ENCODE measurements at places on chromosomes 11 and 22.

DNA sequence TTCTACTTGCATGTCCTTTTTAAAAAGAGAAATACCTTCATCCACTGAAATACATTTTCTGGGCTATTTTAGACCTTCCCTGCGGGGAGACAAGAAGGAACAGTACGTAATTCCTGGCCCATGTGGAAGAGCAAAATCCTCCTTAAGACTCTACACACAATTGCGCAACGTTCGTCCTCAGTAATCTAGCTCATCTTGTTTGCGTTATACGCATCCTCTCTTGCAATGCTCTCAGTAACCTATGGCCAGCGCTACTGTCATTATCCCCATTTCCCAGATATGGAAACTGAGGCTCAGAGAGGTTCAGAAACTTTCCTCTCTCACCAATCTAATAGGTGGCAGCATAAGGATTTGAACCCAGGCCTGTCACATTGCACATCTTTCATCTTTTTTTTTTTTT is 54.6 kb downstream of the RPUSD4 start:
- no peak for DNase-seq

GRCh38 chr11:17224727-17225126 is 16.9 kb upstream of the PIK3C2A start:
- DNase-seq: no peak

DNA sequence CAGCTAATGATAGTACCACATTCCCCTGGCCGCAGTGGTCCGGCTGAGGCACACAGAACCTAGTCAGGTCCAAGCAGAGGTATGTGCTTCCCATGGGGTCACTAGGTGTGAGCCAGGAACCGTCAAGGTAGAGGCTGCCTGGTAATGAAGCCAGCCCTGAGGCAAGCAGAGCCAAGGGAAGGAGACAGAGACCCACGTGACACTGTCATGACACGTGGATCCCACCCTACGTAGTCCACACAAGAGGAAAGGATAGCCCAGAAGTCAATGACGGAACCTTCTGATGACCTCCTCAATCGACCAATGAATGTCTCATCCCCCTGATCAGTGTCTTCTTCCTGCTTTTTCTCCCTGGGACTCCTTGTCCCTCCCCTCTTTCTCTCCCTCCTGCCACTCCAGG is 19.0 kb downstream of the A4GALT start:
- no peak for DNase-seq

GRCh38 chr22:49550141-49550430 is 277.6 kb downstream of the BRD1 start:
- no peak for DNase-seq

GRCh38 chr22:26756675-26757293 is 99.4 kb downstream of the MIAT start:
- peak; percentile 62 for DNase-seq

DNA sequence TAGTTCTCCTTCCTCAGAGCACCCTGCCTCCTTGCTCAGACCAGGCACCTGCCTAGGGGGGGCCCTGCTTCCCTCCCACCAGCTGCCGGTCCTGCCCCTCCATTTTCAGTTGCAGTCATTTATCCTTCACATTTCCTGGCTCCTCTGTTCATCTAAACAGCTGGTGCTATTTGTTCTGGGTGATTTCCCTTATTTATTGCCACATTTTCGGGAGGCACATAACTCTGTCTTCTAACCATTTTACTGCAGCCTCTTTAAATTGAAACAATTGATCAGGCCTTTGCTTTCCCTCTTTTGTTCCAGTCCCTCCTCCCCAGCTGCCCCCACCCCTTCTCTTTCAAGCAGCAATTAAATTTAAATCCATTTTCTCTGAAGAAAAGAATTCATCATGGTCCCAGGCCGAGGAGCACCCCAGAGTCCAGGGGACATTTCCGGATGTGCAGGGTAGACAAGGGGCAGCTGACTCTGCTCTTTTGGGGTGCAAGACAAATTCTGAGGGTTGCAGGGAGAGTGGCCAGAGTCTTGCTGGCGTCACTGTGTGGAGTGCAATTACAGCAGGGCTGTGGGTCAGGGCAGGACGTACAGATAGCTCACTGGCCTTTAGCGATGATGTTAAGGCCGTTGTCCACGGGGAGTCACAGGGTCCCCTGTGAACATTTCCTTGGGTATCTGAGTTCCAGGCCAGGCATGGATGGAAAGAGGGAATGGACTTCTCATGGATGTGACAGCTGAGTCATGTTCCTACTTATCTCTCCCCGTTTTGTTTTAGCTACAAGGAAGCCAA is 476.4 kb downstream of the TBC1D22A start:
- no peak for DNase-seq

GRCh38 chr11:118275176-118275575 is 11.1 kb upstream of the MPZL2 start:
- no peak for DNase-seq

DNA sequence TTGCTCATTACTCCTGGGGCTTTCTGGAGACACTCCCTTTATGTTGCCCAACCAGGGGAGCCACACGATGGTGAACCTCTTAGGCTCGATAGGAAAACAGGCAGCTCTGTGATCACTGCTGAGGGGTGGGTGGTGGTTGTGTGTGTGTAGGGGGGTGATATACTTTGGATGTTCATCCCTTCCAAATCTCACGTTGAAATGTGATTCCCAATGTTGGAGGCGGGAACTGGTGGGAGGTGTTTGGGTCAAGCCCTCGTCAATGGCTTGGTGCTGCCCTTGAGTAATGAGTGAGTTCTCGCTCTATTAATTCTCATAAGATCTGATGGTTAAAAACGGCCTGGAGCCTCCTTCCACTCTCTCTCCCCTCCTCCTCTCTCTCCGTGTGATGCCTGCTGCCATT is 204.0 kb upstream of the B3GAT1 start:
- DNase-seq: no peak

DNA sequence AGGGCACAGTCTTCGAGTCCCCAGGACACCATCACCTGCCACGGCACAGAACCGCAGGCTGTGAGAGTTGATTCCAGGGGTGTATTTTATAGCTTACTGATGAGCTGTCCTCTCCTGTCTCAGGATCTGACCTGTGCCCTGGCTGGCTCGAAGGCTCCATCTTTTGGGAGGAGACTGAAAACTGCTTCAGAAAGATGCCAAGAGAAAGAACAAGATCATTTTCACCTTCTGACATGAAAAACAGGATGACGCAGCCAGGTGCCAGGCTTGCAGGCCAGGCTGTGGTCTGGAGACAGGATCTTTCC is 2.2 kb downstream of the MRGPRD start:
- no peak for DNase-seq

DNA sequence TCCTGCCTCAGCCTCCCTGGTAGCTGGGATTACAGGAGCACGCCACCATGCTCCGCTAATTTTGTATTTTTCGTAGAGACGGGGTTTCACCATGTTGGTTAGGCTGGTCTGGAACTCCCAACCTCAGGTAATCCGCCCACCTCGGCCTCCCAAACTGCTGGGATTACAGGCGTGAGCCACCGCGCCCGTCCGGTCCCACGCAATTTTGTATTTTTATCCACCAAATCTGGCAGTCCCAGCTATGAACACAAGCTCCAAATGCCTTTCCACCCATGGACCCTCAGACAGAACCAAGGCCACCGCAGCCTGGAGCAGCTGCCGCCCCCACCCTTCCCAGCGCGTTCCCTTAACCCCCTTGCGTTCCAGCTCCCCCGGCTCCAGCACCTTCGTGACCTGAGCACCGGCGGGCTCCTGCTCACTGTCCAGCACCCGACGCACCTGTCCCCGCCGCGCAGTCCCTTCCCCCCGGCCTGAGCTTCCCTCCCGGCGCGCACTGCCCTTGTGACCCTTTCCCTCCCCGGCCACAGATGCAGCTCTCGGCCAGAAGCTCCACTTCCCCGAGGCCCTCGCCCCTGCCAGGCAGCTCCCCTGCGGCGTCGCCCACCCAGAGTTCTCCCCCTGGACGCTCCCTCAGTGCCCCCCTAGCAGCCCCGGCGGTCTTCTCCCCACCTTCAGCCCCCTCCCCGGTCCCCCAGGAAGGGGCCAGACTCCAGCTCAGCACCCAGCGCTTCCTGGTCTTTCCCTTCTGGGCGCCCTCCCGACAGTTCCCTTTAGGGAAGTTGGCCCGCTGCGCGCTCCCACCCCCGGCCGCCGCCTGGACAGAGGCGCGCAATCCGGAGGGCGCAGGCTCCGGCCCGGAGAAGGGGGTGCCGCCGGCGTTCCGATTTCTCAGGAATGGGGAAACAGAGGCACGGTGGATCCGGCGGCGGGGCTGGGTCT is 5.6 kb upstream of the ZBED4 start:
- DNase-seq: no peak

DNA sequence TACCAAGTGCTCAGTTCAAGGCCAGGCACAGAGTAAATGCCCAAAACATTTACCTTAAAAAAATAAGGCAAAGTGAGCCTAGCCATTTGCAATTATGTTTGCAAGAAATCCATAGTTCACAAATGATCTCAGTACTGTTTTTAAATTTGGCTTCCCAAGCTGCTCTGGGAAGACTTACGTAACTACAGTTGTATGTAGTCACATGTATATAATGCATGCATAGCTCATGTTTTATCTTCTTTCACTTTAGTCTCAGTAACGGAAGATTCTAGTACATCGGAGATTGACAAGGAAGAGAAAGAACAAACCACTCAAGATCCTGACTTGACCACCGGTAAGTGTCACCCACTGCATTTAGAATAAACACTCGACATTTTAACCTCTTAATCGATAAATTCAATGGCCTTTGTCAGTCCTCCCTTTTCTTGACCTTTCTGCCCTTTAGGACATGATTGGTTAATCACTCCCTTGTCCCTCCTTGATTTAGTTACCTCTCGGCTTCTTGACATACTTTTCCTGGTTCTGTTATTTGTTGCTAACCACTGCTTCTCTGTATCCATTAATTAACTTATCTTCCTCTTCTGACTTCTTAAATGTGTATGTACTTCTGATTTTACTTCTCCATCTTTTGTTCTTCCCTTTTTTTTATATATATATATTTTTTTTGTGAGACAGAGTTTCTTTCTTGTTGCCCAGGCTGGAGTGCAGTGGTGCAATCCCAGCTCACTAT is 18.0 kb upstream of the JHY start:
- no peak for DNase-seq

- DNase-seq: no peak
These were observed 340.5 kb downstream of the TENM4 start for GRCh38 chr11:79100093-79100910.

DNA sequence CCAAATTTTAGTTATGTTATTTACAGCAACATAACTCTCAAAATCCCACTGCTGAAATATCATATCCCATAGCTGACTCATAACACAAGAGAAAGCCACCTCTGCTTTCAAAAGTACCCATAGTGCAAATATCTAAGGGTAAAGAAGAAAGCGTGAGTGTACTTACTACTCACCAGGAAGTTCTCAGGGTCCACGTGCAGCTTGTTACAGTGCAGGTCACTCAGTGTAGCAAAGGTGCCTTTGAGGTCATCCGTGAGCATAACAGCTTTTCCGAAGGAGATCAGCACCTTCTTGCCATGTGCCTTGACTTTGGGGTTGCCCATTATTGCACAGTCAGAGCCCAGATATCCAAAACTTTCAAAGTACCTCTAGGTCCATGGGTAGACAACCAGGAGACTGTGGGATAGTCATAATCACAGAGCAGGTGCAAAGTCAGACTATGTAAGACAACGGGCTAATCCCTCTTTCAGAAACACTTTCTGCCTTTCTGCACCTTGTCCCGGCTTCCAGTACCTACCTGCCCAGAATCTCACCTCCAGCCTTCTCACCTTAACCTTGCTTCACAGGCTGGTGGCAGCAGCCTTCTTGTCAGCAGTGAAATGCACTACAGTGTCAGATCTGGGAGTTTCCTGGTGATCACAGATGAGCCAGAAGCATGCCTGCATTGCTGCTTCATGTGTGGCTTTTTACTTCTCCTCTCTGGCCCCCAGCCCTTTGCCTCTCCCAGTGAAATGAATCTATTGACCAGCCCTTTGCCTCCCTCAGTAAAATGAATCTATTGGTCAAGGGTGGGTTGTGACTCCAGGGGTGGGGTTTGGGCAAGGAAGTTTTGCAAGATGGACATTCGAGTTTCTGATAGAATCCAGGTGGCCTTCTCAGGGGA is 6.5 kb downstream of the HBG1 start:
- no peak for DNase-seq

DNA sequence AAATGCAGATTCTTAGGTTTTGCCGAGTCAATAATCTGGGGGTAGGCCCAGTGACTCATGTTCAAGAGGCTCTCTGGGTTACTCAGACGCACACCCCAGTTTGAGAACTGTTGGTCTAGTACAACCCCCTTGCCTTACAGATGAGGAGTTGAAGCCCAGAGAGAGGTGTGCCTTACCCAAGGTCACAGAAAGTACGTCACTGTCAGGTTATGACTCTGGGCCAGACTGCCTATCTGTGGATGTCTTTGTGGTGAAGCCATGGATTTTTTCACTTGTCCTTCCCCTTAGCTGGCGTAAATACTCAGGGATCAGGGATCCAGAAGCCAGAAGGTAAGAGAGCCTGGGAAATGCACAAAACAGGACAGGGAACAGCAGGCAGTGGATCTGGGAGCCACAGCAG is 25.2 kb upstream of the NECTIN1 start:
- no peak for DNase-seq

GRCh38 chr11:120556797-120557196 is 45.2 kb downstream of the GRIK4 start:
- DNase-seq: no peak

GRCh38 chr11:90500922-90501568 is 278.2 kb upstream of the CHORDC1 start:
- DNase-seq: no peak
